PC-3 (cell line): ENCODE measurements at places on chromosomes 6 and 20. TPM values are rescaled to one million over a fixed set of nuclear protein-coding genes. Genes with fewer than 3 reads are reported as not detected.
A peak's percentile ranks its signal among the peaks of the same experiment; 100 is the strongest.

- H3K4me1 ChIP-seq = peaks cover 9% of the 10 kb centered on the region
- H3K27ac ChIP-seq = no peak overlapping the region
- no peaks in the 10 kb centered on the region for H3K36me3 ChIP-seq
- peak; percentile 93 for DNase-seq
Measured at GRCh38 chr20:48904566-48905296, 16.8 kb upstream of the ARFGEF2 start.

The ELOVL4 gene
- total RNA-seq = 1.1 and 1.6 TPM in 2 replicates

DNA sequence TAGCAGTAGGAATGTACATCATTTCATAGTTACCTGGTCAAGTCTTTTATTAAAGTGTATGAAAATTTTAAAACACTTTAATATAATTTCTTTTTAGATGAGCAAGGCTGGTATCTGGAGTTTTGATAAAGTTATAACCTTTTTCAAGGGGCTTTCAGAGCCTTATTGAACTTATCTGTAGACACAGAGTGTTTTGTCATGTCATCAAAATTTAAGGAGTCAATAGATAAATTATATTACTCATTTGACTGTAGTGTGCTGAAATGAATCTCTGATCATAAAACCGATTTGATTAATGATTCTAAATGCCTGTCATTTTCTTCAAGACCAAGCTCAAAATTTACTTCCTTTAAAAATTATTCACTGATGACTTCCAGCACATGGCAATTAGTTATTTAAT lies 125.6 kb downstream of the ARID1B start:
- no peaks in the 10 kb centered on the region for H3K27me3 ChIP-seq
- H3K36me3 ChIP-seq = no peaks in the 10 kb centered on the region; the same call in 1 of the 2 replicates
- DNase-seq = no peak
- H3K27ac ChIP-seq = no peak overlapping the region
- 0 out of 2 replicates have a peak, but pooled peaks cover 4% of the 10 kb centered on the region for H3K4me1 ChIP-seq

The B3GALT4 gene
- 7.9 and 8.4 TPM in 2 replicates for total RNA-seq

GRCh38 chr6:40347571-40348011 lies 239.6 kb downstream of the LRFN2 start:
- H3K4me1 ChIP-seq = no peaks in the 10 kb centered on the region
- no peaks in the 10 kb centered on the region for H3K36me3 ChIP-seq
- H3K27me3 ChIP-seq = no peaks in the 10 kb centered on the region
- no peak overlapping the region for H3K27ac ChIP-seq
- DNase-seq = no peak

The FAM135A gene
- total RNA-seq = 15.5 and 18.1 TPM in 2 replicates

The CLPSL1 gene
- not detected in 2 replicates for total RNA-seq

DNA sequence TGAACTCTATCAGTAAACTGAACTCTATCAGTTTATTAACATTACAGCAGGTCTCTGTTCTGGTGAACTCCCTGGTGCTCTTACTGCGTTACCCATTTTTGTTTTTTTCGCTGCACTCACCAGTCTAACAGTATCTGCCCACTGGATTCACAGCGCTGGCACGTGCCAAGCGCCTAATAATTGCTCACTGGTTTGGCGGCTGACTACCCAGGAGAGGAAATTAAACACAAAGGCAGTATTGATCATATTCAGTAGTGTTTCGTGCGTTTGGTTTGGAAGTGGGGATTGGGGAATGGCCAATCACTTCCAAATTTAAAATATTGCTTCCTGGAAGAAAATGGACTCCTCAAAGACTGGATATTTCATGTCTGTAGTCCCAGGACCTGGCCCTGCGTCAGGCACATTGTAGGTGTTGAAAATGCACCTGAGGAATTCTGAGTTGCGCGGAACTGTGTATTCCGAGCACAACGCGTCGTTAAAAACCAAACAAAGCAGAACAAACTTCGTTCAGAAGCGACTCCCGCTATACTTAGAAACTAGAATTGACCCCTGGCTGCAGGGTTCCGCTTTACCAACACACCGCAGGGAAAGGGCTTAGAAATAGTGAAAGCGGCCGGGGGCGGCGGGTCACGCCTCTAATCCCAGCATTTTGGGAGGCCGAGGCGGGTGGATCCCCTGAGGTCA lies 1.1 kb upstream of the RPS12 start:
- H3K36me3 ChIP-seq = peaks cover 38% of the 10 kb centered on the region

The OOEP gene
- not detected in 2 replicates for total RNA-seq

The BTNL2 gene
- total RNA-seq = not detected in 2 replicates

The METTL24 gene
- not detected in 2 replicates for total RNA-seq

DNA sequence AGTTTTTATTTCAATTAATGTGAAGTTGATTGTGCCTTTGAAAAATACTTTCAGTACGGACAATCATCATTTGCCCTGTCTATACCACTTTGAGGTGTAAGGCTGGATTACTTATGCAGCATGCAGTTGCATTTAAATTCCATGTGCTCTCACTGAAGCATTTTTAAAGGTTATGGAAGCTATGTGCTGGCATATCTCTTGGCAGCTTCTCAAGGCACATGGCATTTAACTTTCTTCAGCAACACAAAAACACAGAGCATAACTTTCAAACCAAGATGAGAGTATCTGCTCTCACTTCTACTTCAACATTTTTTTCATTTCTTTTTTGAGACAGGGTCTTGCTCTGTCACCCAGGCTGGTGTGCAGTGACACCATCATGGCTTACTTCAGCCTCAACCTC lies 360.6 kb upstream of the RUNX2 start:
- no peak overlapping the region for H3K27ac ChIP-seq
- no peak overlapping the region for H3K4me3 ChIP-seq
- peaks cover 4% of the 10 kb centered on the region for H3K4me1 ChIP-seq
- no peaks in the 10 kb centered on the region for H3K27me3 ChIP-seq
- no peak for DNase-seq

GRCh38 chr6:124748778-124749177 lies 213.5 kb upstream of the RNF217 start:
- no peaks in the 10 kb centered on the region for H3K36me3 ChIP-seq
- H3K4me3 ChIP-seq = no peak overlapping the region
- DNase-seq = no peak
- H3K27me3 ChIP-seq = peaks cover 17% of the 10 kb centered on the region

The STMN3 gene
- 15.8 and 24.5 TPM in 2 replicates for total RNA-seq

DNA sequence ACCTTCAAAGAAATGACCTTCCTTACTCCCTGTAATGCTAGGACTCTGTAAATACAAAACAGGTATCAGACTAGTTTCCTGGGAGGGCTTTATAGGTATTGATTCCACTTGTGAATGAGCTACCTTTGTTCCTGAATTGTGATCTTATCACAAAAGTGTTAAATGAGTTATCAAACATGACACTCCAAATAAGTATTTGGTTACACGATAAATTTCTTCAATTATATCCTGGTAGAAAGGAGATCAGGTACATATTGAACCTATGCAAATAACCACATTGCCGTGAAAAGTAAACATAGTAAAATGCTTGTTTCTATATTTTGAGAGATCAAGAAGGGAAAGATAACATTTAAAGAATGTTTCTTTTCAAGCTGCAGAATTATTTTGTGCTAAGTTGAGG lies 285.3 kb downstream of the HIVEP2 start:
- H3K4me3 ChIP-seq = no peak overlapping the region
- no peaks in the 10 kb centered on the region for H3K4me1 ChIP-seq
- no peaks in the 10 kb centered on the region for H3K36me3 ChIP-seq

The SYS1 gene
- 32.5 and 45.2 TPM in 2 replicates for total RNA-seq

- H3K27me3 ChIP-seq = no peaks in the 10 kb centered on the region
- H3K36me3 ChIP-seq = no peaks in the 10 kb centered on the region
- H3K4me3 ChIP-seq = no peak overlapping the region
- DNase-seq = no peak
- no peak overlapping the region for H3K27ac ChIP-seq
Measured at GRCh38 chr6:149433881-149434280, 33.8 kb downstream of the SUMO4 start.

DNA sequence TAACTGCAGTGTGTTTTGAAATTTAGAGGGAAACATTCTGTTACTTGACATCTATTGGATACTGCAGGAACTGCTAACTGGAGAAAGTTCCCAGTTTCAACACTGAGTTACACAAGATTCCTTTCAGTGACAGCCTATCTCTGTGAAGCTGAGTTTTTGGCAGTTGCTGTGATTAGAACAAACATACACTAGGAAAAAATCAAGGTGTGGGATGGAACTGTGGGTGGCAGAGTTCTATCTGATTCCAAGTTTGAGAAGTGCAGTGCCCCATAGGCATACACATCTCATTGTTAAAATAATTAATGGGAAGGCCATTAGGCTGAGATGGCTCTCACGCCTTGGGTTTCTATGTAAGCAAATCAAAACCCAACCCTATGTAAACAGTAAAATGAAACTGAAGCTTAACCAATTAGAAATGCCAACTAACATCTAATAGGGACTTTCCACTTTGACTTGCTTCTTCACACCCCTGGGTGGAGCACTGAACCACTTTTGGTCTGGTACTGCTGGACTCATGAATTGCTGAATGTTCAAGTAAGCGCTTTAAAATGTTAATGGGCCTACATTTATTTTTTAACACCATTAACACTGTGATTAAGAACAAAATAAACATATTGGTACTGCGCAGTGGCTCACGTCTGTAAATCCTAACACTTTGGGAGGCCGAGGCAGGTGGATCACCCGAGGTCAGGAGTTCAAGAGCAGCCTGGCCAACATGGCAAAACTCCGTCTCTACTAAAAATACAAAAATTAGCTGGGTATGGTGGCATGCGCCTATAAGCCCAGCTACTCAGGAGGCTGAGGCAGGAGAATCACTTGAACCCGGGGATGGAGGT lies 55.2 kb upstream of the TBC1D7 start:
- no peak overlapping the region for H3K27ac ChIP-seq
- H3K4me3 ChIP-seq = no peak overlapping the region
- H3K4me1 ChIP-seq = peaks cover 12% of the 10 kb centered on the region; the same call in 1 of the 2 replicates

- H3K27ac ChIP-seq = no peak overlapping the region
- no peak for DNase-seq
- H3K4me3 ChIP-seq = no peak overlapping the region
- no peaks in the 10 kb centered on the region for H3K36me3 ChIP-seq
Measured at GRCh38 chr6:52562911-52563310, 13.9 kb downstream of the TRAM2 start.

DNA sequence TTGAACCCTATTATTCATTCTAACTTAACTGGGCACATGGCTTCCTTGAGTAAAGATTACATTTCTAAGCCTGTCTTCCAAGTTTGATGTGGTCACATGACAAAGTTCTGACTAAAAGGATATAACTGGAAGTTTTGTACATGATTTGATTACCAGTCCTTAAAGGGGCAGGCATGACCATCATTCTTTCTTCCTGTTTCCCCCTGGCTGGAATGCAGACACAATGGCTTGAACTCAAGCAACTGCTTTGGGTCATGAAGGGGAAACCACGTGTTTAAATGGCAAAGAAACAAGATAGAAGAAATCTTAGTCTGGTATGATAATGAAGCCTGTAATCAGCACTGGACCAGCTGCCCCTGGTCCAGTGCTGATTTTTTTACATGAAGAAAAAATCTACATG lies 15.6 kb upstream of the SHLD1 start:
- H3K36me3 ChIP-seq = no peaks in the 10 kb centered on the region
- DNase-seq = peak; percentile 48
- H3K4me1 ChIP-seq = peaks cover 36% of the 10 kb centered on the region
- H3K27me3 ChIP-seq = no peaks in the 10 kb centered on the region

DNA sequence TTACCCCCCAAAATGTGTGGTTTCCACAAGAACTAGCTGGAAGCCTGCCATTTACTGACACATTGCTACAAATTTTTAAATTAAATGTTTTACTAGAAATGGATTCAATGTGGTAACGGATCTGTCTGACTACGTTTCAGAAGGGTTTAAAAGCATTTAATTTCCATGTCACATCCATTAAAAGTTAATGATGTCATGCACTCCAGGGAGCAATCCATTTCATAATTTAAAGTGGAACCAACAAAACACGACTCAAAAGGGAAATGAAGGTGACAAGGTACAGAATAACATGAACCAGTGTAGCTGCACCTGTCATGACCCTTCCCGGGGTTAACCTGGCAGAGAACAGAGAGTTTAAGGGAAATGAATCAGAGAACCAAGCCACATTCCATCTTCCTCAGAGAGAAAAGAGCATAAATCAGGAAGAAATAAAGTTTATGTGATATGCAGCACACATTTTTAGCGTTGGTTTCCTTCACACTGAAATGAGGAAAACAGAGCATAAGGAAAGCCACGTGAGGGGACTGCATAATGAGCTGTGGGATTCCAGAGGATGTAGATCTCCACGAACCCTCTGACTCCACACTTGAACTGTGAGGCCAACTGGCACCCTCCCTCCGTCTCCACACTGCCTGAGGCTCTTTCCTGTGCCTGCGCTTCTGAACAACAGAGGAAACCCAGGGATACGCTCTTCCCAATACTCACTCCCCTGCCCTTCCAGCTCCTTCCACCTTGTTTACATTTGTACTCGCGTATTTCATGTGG lies 170.3 kb upstream of the AHI1 start:
- peak overlapping the region; percentile 55 for H3K4me3 ChIP-seq
- H3K27ac ChIP-seq = no peak overlapping the region
- H3K36me3 ChIP-seq = no peaks in the 10 kb centered on the region
- no peaks in the 10 kb centered on the region for H3K27me3 ChIP-seq
- H3K4me1 ChIP-seq = peaks cover 8% of the 10 kb centered on the region; the same call in 1 of the 2 replicates

GRCh38 chr20:56163806-56164205 lies 84.7 kb upstream of the MC3R start:
- H3K36me3 ChIP-seq = no peaks in the 10 kb centered on the region
- no peak overlapping the region for H3K27ac ChIP-seq
- H3K4me1 ChIP-seq = no peaks in the 10 kb centered on the region
- no peak for DNase-seq
- no peak overlapping the region for H3K4me3 ChIP-seq

The TGM2 gene
- total RNA-seq = 583 and 773 TPM in 2 replicates

GRCh38 chr20:40806929-40807820 lies 118.1 kb upstream of the MAFB start:
- no peaks in the 10 kb centered on the region for H3K36me3 ChIP-seq
- no peaks in the 10 kb centered on the region for H3K4me1 ChIP-seq
- no peak for DNase-seq
- peaks cover 76% of the 10 kb centered on the region for H3K27me3 ChIP-seq

- H3K27me3 ChIP-seq = no peaks in the 10 kb centered on the region
- H3K4me3 ChIP-seq = no peak overlapping the region
- peak; percentile 87 for DNase-seq
Measured at GRCh38 chr6:144195671-144196270, 45.5 kb downstream of the STX11 start.

The CCM2L gene
- not detected in 2 replicates for total RNA-seq

GRCh38 chr6:128432394-128432793 lies 88.0 kb downstream of the PTPRK start:
- H3K4me3 ChIP-seq = no peak overlapping the region
- H3K27ac ChIP-seq = no peak overlapping the region
- peak; percentile 58 for DNase-seq
- H3K36me3 ChIP-seq = no peaks in the 10 kb centered on the region
